ENCODE measurements at places on chromosomes 12 and 14.

- DNase-seq = no peak
These were observed 22.9 kb downstream of the NDUFA12 start for GRCh38 chr12:94980577-94980976.

DNA sequence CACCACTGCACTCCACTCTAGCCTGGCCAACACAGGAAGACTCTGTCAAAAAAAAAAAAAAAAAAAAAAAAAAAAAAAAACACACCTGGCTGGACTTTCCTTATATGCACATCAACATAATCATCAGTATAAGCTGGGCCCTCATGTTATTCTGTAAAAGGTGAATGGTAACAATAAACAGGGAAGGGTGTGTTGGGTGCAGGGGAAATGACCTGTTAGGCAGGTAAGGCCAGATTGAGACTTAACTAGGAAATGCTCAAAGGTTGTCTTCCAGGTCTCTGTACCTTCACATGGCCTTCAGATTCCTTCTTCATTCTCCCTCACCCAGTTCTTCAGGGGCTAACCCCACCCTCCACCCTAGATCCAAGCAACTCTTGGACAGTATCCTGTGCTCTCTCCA is 47.5 kb downstream of the ESR2 start:
- DNase-seq = no peak

DNA sequence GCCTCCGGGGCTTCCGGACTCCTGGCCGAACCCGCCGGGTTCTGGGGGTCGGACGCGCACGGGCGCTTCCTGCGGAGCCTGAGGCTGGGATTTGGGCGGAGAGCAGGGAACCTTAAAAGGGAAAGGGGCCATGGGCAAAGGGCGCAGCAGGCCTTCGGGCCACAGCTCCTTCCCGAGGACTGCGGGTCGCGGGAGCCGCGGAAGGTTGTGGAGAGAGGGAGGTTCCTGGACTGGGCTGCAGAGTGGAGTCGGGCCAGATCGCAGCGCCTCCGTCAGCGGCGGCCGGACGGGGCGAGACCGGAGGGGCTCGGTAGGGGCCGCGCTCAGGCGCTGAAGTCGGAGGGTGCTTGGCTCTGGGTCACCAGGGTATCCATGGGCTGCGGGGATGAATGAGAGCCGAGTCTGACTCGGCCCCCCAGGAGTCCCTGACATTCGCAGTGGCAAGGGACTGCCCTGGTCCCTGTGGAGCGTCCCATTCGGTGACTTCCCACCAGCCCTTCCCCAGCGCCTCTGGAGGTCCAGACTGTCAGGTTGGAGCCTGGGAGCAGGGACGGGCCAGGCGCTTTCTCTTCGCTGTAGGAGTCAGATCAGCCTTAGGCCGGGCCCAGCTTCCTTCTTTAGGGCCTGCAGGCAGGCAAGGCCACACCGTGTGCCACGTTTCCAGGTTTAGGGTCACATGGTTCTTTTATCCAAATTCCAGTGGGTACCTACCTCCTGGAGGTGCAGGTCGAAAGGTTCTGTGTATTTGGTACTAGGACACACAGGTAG is 938 bp upstream of the SLC25A29 start:
- DNase-seq = no peak

DNA sequence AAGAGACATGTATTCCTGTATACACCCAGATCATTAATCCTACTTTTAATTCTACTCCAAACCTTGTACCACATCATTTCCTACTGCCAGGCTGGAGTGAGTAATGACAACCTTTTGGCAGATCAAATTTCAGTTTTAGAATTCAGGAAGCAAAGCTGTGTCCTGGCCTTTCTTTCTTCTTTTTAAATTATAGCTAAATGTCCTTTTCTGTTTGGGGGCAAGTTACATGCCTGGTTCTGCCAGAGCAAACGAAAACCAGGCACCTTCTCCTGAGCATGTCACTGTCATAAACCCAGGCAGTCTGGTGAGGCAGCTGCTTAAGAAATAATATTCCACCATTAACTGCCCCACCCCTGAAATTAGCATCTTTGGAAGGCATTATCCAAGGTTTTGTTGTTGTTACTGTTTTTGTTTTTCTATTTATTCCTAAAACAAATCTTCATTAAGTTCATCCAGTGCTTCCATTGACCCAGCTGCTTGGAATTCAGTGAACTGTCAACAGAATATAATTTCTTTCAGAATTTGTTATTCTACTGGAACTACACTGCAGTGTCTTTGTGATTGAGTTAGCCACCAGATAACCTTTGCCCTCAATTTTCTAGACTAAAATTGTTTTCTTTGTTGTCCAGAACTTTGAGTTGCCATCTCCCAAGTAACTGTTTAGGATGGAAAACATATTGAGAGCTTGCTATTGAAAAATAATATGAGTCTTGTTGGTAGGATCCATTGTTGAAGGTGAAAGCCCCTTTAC is 33.2 kb downstream of the SAMD4A start:
- DNase-seq = no peak

DNA sequence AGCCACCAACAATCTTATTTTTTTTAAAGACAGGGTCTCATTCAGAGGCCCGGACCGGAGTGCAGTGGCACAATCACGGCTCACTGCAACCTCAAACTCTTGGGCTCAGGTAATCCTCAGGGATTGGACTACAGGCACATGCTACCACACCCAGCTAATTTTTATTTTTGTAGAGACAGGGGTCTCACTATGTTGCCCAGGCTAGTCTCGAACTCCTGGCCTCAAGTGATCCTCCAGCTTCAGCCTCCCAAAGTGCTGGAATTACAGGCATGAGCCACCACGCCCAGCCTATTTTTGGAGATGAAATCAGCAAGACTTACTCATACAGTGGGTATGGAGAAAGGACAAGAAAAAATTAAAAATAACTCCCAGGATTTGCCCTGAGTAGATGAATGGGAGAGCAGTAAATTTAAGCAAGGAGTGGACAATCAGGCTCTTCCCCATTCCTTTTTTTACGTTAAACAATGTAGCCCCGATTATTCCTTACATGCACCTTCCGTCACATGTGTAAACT is 13.2 kb downstream of the FMNL3 start:
- no peak for DNase-seq

DNA sequence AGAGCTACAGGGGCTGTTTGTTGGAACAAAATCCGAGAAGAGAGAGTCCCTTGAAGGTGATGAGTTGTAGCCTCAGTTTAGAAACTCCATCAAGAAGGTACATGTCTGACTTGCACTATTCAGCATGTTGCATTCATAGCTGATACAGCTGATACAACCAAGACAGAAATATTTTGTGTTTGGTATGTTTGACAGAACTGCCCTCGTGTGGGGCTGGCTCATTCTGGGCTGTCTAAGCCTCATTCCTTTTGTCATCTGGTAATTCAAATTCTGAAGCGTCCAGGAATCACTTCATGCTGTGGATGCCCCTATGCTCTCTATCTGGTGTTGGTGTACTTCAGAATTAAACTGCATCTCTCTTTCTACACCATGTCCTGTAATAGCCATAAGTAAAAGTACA is 126.3 kb downstream of the ANO6 start:
- DNase-seq = no peak

DNA sequence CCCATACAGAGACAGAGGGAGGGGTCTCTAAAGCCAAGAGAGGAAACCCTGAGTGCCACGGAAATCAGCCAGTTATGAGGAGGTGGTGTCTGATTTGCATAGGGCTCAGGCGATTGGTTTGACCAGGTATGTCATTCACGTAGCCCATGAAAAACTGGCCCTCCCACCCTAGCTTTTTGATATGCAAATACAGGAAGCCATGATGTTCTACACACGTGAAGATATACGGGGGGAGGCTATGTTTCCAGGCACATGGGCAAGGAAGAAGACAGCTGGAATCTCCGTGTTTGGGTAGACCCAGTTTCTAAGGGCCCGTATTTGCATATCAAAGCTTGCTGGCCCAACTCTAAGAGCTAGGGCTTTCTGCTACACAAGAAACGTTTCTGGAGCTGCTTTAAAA is 717.8 kb upstream of the SEL1L start:
- DNase-seq = no peak

DNA sequence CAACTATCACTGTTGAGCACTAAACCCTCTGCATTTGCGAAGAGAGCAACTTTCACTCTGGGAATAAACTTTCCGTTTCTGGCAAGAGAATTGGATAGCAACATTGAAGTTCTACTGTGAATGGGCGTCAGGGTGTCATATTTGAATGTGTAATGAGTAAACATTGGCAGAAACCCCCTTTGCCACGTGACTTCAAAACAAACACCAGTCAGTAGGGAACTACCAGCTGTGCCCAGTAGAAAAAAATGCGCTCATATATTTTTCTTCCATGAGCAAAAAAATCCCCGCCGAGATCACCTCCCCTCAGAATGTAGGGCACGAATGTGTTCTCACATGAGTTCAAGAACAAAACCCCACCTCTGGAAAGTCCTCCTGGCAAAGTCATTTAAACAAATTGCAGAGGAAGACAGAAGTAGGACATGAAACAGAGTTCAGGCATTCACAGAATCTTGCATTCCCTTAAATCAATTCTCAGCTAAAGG is 80.6 kb downstream of the BTG1 start:
- peak; percentile 80 for DNase-seq

DNA sequence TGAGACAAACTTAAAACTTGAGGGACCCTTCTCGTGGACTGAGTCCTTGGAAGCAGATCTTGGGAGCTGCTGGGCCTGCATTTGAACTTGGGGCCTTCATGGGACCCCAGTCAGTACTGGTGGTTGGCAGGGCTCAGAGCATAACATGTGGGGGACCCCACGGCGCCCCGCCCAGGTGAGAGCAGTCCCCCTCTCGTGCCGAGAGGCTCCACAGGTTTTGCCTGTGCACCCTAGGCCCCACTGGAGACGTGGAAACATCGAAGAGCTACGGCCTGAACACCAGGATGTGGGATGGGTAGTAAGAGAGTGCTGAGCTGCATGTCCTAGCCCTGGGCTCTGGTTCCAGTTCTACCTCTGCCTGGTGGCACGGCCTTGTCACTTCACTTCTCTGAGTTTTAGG is 84.1 kb downstream of the CACNA1C start:
- DNase-seq = no peak

- peak; percentile 11 for DNase-seq
These were observed at the start of gene ITPK1 for GRCh38 chr14:93115821-93116675. Gene ITPK1 (minus strand): TSS chr14:93115925. CDS start chr14:93115163, 762 bp downstream.

DNA sequence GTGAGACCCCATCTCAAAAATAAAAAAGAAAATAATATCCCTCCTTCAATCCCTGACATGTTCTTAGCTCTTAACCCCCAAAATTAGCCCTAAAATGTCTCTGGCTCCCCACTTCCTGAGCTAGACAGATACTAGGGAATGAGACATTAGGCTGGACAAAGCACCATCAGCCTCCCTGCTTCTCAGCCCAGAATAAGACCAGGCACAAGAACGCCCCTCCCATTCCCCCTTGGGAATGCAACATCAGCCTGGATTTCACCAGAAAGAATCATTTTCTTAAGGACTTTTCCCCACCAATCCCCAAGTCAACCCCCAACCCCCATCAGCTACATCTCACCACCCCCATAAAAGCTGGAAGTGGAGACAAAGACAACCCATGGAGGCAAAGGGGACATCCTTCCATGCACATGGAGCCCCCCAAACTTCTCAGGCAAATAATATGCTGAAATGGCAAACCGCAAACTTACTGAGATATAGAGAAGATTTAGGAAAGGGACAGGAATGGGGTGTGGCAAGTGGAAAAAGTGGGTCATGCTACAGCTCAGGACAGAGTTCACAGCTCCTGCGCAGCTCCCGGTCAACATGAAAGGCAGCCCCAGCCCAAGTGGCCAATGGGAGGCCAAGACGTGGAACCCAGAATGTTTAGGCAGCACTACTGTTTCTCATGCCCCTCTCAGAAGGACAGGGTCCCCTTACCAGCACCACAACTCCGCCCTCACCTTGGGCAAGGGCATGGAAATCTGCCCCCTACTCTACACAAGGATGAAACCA is 2.7 kb downstream of the CHD4 start:
- no peak for DNase-seq

DNA sequence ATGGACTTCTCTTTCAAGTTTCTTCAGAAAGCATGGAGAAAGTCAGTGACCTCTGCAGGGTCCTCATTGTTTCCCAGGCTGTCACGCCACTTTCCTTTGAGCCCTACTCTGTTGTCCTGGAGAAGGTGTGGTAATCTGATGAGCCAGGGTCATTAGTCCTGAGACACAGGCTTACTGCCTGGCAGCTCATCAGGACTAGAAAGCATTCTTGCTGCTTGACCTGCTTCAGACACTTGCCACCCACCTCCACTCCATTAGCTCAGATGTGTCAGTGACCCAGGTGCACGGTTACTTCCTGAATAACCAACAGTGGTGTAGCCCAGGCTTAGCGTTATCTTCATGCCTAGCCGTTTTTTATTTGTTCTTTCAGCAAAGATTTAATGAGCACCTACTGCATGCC is 93.9 kb downstream of the FGD4 start:
- DNase-seq = no peak

- no peak for DNase-seq
These were observed 2.9 kb upstream of the MMP17 start for GRCh38 chr12:131825146-131825892.

DNA sequence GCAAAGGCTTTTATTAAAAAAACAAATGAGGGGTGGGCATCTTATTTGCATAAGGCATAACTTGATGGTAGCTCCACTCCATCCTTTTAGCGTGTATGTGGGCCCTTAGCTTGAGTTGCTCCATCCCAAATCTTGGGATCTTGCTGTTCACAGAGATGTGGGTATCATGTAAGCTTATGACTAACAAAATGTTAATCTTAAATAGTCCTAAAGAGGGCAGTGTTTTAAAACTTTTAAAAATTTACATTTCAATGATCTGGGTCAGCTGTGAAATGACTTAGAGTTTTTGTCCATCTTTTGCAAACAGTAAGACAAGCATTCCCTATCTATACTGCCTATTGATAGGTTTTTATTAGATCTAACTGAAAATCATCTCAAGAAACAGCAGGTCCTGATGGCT is 86.0 kb downstream of the SLCO1A2 start:
- no peak for DNase-seq

GRCh38 chr14:99389174-99389826 is 91.4 kb downstream of the SETD3 start:
- DNase-seq = no peak

GRCh38 chr12:103561174-103561573 is 25.9 kb upstream of the STAB2 start:
- DNase-seq = no peak

GRCh38 chr14:56331592-56332216 is 213.5 kb downstream of the PELI2 start:
- peak; percentile 76 for DNase-seq
